ENCODE measurements at places on chromosomes 4 and X.

GRCh38 chr4:2762048-2762447 lies 5.9 kb upstream of the TNIP2 start:
- no peak for DNase-seq

DNA sequence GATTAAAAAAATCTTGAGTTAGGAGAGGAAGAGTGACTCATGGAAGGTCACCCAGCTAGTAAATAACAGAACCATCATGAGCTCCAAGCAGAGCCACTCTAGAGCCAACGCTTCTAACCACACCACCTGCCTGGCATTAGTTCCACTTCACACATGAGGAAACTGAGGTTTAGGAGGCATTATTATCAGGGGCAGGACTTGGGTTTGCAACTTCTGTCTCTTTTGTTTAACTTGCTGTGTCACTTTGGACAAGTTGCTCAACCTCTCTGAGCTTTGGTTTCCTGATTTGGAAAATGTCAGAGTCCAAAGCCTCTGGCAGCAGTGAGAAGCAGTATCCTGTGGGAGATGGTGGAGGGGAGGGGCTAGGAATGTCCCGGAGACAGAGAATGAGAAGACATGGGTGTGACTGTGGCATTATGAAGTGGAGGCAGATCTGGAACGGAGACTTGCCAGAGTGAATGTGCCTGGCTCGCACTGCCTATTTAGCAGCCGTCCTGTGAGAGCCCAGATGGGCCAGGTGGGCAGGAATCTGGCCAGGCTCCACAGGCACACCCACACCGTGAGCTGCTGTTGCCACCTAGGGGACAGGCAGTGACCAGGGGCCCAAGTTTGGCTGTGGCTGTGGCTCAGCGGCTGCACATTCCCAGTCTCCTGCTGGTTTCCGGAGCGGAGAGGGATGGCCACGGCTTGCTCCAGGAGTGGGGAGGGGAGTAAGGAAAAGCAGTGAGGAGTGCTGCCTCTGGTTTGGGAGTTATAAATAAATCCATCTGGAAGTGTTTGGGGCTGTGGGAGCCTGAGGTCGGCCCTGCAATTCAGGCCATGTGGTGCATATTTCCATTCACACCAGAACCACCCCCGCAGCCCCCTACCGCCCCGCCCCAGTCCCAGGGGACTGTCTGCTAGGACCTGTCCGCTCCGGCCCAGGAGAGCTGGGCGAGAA lies 93.4 kb downstream of the NHSL2 start:
- DNase-seq, result no peak

GRCh38 chrX:72687396-72687795 lies 26.7 kb downstream of the PHKA1 start:
- DNase-seq, result no peak

GRCh38 chr4:176856421-176856820 lies 63.7 kb upstream of the VEGFC start:
- no peak for DNase-seq

- DNase-seq, result no peak
These were observed 99.3 kb upstream of the EGFL6 start for GRCh38 chrX:13469963-13470684.

DNA sequence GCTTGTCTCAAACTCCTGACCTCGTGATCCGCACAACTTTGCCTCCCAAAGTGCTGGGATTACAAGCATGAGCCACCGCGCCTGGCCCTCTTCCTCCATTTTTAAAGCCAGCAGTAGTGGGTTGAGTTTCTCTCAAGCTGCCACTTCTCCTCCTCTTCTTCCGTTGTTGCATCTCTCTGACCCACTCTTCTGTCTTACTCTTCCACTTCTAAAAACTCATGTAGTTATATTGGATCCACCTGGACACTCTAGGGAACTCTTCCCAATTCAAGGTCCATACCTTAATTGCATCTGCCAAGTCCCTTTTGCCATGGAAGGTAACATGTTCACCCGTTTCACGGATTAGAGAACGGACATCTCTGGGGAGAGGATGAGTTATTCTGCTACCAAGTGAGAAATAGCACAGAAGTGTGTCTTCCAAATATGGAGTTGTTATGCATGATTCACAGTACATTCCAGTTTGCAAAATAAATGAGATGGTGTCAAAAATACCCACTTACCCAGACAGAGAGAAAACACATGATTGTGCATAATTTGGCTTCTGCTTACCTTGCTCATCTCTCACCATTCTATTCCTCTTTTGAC lies 51.8 kb downstream of the GBA3 start:
- peak; percentile 24 for DNase-seq

- no peak for DNase-seq
These were observed 53.2 kb downstream of the DDX60 start for GRCh38 chr4:168265327-168265726.

- DNase-seq, result no peak
These were observed 211.9 kb upstream of the KIT start for GRCh38 chr4:54445866-54446265.

GRCh38 chr4:86657382-86657781 lies 63.3 kb downstream of the PTPN13 start:
- no peak for DNase-seq

DNA sequence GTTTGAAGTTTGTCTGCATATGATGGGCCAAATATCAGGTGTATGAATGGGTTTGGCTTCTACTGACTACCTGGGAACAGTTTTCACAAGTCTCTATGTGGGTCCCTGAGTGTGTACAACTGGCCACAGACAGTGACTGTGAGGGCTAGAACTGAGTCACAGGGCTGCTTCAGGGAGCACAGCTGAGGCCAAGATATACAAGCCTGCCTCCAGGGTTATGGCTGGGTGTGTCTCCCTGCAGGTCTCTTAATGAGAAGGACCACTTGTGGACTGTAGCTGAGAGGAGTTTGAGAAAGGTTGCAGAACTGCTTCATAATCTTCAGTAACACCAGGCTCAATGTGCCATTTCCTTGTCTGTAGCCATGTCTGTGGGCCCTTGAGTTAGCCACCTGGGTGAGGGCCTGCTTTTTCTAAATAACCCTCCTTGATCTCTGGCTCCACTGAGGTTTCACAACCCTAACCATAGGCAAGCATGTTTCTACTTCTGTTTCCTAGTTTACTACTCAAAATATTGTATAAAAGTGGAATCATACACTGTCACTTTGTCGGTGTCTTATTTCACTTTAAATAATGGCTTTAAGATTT lies 81.3 kb downstream of the ZNF732 start:
- no peak for DNase-seq

GRCh38 chr4:75432683-75433082 lies 81.5 kb downstream of the RCHY1 start:
- peak; percentile 6 for DNase-seq

- DNase-seq, result no peak
These were observed 18.1 kb downstream of the FGFRL1 start for GRCh38 chr4:1029529-1029928.

DNA sequence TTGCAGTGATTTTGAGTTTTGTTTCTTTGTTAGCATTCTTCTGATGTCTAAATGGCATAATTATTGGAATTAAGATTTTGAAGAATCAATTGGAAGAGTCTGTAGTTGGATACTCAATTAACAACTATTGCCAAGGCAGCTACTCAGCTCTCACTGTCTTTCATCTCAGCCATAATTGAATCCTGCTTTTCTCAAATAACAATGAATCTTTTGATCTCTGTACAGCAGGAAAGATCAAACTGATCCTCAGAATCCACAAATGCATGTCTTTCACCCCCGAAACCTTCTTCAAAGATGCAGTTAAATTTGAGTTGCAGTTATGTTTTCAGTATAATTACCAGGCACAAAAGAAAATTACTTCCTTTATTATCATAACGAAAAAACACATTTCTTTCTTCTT lies 86.2 kb downstream of the MAD2L1 start:
- no peak for DNase-seq

GRCh38 chr4:22389240-22389870 lies 126.5 kb downstream of the ADGRA3 start:
- peak; percentile 44 for DNase-seq

DNA sequence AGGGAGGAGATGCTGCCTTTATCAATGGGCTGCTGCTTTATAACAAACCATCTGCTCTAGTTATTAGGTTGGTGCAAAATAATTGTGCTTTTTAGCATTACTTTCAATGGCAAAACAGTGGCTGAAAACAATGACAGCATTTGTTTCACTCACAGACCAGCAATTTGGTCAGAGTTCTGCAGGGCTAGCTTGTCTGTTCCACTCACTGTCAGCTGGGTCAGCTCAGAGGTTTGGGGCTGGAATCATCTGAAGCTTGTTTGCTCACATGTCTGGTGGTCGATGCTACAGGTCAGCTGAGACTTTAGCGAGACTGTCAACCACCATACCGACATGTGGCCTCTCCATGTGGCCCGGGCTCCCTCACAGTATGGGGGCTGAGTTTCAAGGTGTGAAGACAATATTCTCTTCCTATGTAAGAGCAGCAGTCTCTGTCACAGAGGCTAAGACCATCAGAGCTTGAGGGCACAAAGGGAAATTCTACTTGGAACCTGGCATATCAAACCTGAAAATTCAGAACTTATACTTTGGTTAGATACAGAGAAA lies 81.3 kb upstream of the LIMCH1 start:
- DNase-seq, result no peak

DNA sequence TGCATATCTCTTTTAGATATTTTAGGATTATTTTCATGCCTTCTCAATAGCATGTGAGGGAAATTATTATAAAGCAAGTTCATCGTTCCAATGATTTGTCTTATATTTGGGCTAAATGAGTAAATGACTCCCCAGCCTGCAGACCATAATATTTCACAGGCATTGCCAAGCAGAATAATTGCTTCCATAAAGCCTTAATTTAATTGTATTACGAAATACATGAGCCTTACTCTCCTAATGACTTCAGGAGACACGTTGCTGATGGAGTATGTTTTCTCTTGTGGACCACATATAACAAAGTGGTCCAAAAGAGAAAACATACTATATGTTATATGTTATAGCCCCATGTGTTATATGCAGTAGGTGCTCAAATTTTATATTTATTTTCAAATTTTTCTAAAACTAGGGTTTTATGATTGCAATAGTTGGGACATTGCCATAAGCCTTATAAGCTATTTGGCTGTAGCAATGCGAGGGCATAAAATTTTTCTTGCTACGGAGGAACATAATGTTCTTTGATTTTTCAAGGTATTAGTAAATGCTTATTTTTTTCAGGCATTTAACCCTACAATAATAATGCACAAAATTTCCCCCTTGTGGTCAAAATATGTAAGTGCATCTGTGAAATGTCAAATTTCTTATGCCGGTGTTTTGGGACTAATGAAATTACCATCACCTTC lies 26.2 kb upstream of the TMPRSS11D start:
- peak; percentile 30 for DNase-seq

DNA sequence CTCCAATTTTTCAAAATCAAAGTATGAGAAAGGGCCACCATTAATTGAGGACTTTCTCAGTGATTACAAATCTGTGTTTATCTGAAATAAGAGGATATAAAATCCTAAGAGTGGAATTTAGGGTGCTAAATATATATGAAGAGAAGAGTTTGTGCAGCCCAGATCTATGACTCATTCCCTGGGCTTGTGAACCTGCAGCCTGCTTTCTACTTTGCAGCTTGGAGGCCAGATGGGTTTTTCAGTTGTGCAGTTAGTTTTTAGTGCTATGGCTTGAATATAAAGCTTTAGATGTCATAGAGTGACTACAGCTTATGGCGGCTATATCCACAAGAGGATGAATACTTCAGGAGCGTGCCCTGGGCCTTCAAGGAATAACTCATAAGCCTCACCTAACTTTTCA lies 1391.1 kb downstream of the FSTL5 start:
- no peak for DNase-seq

- no peak for DNase-seq
These were observed 1.8 kb downstream of the ZFP92 start for GRCh38 chrX:153412746-153413720.

GRCh38 chr4:41579526-41579925 lies 41.6 kb downstream of the LIMCH1 start:
- no peak for DNase-seq

- no peak for DNase-seq
These were observed 100.8 kb upstream of the USP38 start for GRCh38 chr4:143083756-143084472.

GRCh38 chr4:53424280-53424679 lies 46.8 kb downstream of the FIP1L1 start:
- DNase-seq, result no peak

DNA sequence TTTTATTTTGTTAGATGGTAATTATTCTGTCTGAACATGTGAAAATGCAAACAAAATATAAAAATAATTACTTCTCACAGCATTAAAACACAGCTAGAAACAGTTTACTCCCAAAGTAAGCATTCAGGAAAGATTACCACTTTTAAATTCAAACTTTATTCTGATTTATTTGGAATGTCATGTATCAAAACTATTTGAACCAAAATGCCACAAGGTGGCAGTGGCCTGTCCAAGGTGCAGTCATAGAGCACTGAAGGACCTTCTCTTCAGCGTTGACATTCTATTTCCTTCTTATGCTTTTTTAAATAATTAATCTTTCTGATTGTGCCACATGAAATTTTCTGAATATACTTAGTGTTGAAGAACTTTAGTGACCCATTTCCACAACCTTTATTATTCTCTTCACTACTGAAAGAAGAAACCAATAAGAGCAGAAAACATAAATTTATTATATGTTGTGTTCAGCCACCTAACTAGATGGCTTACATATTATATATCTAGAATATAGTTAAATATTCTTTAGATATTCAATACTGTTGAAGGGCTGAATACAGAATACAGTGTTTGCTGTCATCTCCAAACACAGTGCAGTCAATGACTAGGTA lies 283.6 kb downstream of the CFAP299 start:
- DNase-seq, result peak; percentile 12

GRCh38 chrX:17529151-17529745 lies 154.2 kb downstream of the NHS start:
- DNase-seq, result no peak

DNA sequence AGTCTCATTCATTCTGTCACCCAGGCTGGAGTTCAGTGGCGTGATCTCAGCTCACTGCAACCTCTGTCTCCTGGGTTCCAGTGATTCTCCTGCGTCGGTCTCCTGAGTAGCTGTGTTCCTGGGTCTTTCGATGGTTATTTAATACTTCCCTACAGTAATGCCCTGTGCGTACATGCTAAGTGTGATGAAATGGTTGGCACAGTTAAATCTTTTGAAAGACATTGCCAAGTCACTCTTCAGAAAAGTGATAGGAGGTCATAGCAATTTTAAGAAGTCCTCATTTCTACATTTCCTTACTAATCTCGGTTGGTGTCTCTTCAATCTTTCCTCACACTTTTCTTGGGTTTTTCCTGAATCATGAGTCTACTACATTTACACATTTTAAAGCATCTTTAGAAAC lies 14.4 kb downstream of the HTT-AS start:
- no peak for DNase-seq

- no peak for DNase-seq
These were observed 81.6 kb downstream of the RTL9 start for GRCh38 chrX:110440016-110440805.

- DNase-seq, result peak; percentile 10
These were observed 207.6 kb upstream of the NR3C2 start for GRCh38 chr4:148649652-148650331.

DNA sequence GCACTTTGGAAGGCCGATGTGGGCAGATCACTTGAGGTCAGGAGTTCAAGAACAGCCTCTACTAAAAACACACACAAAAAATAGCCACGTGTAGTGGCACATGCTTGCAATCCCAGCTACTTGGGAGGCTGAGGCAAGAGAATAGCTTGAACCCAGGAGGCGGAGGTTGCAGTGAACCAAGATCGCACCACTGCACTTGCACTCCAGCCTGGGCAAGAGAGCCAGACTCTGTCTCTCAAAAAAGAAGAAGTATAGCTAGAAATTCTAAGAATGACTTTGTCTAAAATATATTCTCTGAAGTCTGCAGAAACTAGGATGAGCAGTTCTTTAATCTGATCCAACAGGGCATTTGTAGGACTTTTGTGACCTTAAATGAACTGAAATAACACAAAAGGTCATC lies 17.4 kb downstream of the RBM47 start:
- DNase-seq, result no peak
